ENCODE measurements at places on chromosomes 2 and 18.

GRCh38 chr18:37524498-37525261, 40.9 kb downstream of the CELF4 start:
- no peak for DNase-seq

GRCh38 chr2:119491776-119492525, 32.3 kb downstream of the SCTR start:
- DNase-seq = no peak

DNA sequence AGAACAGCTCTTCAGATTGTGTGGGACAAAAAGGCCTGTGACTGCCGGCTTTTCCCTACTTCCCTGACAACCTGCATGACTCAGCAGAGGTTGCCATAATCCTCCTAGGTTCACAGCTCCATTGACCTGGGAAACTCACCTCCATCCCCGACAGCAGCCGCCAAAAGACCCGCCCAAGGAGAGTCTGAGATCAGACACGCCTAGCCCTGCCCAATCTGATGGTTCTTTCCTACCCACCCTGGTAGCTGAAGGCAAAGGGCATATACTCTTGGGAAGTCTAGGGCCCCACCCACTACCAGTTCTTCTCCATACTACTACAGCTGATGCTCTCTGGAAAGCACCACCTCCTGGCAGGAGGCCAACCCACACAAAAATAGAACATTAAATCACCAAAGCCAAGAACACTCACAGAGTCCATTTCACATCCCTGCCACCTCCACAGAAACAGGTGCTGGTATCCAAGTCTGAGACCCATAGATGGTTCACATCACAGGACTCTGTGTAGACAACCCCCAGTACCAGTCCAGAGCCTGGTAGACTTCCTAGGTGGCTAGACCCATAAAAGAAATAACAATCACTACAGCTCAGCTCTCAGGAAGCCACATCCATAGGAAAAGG, 140.6 kb downstream of the NETO1 start:
- no peak for DNase-seq

DNA sequence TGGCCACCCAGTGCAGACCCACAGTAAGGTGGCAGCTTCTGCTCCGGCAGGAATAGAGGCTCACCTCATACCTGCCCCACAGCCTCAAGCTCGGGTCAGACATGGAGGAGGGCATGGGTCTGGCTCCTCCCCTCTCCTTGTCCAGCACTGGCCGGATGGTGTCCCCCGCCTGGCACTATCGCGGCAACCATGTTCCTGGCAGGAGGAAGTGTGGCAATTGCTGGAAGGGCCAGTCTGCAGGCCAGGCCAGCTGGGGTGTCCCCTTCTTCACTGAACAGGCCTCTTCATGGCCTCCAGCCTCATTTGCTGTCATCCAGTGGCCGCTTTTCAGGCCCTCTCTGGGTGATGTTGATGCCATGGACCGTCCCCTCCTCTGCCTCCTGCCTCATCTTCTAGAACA, 41.4 kb upstream of the SMAD7 start:
- DNase-seq = no peak

DNA sequence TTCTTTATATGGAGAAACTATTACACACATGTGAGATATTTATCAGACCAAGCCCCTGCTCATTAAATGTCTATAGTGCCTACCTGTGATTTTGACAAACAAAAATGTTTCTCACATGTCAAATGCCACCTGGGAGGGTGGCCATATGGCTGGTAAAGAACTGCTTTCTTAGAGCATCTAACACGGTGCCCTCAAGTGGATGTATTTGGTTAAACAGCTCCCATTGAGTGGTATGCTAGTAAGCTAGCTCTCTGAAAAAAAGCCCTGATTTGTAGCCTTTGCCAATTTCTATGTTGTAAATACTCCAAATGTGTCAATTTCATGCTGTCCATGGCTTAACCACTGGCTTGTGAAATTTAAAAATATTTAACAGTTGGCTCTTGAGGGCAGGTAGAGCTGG, 94.6 kb downstream of the PMAIP1 start:
- DNase-seq = no peak

GRCh38 chr2:147648471-147648870, 196.4 kb upstream of the ACVR2A start:
- DNase-seq = no peak

DNA sequence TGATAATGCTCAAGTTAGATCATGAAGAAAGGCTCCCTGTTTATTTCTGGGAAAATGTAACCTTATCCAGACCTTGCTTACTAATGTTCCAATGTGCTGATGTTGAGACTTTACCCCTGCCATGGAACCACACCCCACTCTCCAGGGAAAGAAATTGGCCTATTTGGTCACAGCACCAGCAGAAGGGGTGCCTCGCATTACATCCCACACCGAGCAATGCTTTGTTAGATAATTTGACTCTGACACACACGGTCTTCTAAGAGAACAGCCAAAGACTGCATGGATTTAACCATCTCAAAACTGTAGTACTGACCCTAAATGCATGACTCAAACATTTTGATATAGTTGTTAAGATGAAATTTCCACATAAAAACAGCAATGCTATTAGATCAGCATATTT, 152.1 kb upstream of the CCDC150 start:
- DNase-seq = no peak

- DNase-seq = no peak
Observed at GRCh38 chr2:3487028-3487425, 32.3 kb downstream of the ADI1 start.

DNA sequence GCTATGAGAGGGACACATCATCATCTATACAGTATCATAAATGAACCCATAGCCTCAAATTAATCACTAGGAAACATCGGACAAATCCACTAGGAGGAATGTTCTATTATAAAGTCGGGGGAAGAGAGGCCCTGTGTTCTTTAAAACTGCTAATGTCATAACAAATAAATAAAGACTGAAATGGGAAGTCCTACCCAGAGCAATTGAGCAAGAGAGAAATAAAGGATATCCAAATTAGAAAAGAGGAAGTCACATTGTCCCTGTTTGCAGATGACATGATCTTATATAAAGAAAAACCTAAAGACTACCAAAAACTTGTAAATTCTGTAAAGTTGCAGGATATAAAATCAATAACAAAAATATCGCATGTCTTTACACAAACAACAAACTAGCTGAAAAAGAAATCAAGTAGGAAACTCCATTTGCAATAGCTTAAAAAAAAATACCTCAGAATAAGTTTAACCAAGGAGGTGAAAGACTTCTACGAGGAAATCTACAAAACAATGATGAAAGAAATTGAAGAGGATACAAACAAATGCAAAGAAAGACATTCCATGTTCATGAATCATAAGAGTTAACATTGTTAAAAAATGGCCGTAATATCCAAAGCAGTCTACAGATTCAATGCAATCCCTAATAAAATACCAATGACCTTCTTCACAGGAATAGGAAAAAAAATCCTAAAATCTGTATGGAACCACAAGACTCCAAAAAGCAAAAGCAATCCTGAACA, 30.6 kb downstream of the RTN4 start:
- no peak for DNase-seq

GRCh38 chr2:183037553-183038340, 510 bp downstream of the NCKAP1 start:
- no peak for DNase-seq

DNA sequence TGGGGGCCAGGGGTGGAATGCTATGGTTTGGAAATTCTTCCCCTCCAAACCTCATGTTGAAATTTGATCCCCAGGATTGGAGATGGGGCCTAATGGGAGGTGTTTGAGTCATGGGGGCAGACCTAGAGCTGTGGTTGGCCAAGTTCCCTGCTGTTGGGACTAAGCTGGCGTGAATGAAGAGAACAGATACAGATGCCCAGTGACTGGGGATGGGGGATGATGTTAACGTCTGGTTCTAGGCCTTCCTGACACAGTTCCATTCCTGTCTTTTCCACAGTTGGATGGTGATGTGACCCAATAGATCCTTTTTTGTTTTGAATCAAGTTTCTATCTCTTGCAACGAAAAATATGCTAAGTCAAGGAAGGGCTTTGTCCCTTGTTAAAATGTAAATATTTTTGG, 23.7 kb downstream of the KLHL23 start:
- no peak for DNase-seq

DNA sequence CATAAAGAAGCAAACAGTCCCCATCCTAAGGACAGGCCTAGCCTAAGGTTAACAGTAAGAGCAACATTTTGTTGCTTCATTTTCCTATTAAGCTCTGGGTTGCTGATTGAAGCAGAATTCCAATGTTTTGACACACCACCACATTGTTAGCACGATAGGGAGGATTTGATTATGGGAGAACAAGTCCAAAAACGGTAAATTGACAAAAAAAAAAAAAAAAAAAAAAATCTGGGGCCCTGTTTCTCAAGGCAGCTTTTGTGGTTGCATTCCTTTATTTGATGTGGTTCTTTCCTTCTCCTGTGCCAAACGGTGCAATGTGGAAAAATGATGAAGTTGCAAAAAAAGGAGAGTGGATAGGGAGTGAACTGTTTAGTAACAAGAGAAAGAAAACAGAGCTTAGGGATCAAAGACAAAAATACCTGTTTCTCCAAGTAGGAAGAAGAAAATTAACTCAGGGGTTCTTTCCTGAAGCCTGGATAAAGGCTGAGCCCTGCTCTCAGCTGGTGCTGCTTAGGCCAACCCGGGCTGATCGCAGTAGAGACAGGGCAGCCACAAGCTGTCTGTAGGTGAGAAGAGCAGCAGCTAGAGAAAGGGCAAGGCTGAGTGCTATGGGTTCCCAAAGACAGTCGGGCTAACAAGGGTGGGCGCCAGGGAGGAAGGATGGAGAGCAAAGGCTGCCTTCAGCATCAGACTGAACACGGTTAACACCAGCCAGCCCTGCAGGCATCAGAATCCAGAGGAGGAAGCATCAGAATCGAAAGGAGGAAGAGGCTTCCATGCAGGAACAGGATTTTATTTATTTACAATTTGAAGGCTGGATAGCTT, 167.8 kb upstream of the FOSL2 start:
- no peak for DNase-seq

GRCh38 chr2:8215159-8215863, 466.5 kb upstream of the ID2 start:
- no peak for DNase-seq

DNA sequence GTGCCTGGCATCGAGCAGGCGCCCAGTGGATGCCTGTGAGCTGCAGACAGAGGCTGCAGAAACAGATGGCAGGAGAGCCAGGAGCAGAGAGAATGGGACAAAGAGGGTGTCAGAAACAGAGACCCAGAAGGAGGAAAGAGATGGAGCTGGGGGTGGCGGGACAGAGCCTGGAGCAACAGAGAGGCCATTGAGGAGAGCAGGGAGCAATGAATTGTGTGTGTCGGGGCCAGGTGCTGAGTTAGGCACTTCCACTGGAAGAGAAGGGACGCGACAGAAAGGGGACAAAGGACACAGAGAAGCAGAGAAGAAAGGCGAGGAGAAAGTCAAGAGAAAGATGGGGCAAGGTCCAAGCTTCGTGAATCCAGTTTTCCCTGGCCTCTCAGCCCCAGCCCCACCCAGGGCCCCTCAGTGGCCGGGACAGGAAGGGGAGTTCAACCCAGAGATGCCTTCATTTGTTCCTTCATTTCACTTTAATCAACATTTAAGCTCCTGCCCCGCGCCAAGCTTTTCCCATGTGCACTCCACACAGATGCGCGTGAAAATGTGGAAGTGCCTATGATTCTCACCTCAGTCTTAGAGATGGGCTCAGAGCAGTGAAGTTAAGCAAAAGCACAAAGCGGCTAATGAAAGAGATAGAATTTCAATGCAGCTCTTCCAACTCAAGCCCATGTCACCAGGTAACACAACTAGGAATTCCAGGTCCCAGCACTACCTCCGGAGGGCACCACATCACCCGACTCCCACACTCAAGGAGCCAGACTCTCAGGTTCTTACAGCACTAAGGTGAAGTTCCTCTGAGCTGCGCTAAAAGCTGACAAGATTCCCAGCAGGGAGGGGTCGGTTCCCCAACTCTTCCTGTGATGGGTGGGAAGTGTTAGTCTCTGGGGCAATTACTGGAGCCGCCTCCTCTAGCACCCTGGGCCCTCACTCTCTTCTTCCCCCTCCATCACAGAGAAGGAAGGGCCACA, 55.1 kb downstream of the TNS1 start:
- no peak for DNase-seq

DNA sequence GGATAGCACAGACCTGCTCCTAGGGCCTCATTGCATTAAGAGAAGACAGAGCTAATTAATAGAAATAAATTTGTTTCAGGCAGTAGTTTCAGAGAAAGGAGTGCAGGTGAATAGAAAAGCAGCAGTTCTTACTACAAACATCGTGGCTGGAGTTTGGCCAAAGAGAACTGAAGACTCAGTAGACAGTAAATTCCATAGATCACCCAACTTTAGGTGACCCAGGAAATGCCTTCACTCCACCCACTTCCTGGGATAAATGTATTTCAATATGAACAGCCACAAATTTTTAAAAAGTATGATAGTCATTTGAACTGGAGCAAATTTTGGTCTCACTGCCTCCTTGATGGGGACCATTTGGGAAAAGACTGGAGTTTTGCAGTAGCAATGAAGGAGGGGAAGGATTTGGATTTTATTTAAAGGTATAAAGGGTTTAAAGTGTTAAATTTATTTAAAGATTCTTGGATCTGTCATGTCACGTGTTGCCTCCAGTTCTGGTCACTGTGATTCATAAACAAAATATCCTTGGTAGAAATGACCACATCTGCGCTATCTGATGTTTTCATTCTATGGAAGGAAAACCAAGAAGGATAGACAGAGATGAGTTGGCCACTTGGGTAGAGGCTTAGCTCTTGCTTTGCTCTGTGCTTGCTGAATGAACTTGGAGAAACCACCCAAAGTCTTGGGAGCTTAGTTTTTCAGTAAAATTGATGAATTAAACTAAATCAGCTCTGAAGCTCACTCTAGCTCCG, 390.2 kb downstream of the THSD7B start:
- no peak for DNase-seq

DNA sequence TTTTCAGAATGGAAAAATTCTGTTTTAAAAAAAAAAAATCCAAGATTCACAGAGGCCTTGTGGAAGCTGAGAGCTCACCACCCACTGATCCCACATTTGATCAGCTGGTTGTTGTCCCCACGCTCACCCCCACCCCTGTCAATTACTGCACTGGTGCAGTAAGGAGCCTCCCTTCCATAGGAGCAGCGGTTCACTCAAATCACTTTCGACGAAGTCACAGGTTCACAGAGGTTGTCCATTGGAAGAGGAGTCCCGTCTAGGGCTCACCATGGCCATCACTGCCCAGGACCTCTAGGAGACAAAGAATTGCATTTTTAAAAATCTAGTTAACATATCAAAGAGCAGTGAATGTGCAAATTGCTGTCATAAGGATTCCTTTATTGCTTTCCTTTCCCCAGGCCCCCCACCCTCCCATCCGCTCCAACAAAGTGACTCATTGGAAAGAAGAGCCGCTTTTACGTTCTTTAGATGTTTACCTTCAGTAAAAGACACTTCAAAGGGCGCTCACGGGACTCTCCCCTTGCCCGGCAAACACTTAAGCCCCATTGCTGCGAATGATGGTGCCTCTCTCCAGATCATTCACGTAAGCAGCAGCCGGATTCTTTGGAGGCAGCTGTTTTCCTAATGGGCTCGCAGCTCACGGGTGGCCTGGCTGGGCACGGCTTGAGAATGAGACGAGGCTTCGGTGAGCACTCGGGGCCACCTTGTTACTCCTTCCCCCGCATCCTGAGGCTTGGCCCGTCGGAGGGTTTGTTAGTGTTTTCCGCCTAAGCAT, 165.5 kb upstream of the SALL3 start:
- peak; percentile 3 for DNase-seq

All from NCI-H187 treated with DMSO at 0.1 percent for 48 hours (cell line).